Anterior cingulate cortex (tissue), 58 donors: ENCODE measurements at places on chromosomes 1 and 21.

DNA sequence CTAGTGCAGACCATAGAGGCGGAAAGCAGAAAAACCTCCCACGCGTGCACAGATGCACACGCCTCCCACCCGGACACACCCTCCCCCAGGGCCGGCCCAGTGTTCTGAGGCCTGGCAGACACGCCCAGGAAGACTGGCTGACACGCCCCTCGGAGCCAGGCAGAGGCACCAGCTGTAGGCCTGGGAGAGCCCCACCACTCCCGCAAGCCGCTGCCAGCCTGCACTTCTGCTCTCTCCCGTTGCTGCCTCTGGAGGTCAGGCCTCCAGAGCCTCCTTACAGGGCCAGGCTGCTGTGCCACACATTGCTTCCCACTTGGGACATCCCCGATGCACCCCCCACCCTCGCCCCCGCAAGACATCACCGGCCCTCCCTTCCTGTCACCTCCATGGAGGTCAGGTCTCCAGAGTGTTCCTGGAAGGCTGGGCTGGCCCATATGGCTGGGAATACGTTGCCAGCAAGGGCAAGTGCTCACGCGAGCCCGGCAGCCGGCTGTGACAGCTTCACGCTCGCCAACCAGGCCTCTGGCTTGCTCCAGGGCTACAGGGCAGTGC lies 40.4 kb downstream of the CASZ1 start:
- DNase-seq, result no peak

- no peak for DNase-seq
Observed at GRCh38 chr1:211068976-211069375, 65.0 kb downstream of the KCNH1 start.

DNA sequence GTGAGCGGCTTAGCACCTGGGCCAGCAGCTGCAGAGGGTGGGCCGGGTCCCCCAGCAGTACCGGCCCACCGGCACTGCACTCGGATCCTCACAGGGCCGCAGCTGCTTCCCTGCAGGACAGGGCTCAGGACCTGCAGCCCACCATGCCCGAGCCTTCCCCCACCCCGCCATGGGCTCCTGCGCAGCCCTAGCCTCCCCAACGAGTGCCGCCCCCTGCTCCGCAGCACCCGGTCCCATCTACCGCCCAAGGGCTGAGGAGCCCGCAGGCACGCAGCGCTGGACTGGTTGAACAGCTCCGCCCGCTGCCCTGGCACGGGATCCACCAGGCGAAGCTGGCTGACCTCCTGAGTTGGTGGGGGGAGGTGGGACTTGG lies 6.3 kb upstream of the ACBD6 start:
- no peak for DNase-seq

DNA sequence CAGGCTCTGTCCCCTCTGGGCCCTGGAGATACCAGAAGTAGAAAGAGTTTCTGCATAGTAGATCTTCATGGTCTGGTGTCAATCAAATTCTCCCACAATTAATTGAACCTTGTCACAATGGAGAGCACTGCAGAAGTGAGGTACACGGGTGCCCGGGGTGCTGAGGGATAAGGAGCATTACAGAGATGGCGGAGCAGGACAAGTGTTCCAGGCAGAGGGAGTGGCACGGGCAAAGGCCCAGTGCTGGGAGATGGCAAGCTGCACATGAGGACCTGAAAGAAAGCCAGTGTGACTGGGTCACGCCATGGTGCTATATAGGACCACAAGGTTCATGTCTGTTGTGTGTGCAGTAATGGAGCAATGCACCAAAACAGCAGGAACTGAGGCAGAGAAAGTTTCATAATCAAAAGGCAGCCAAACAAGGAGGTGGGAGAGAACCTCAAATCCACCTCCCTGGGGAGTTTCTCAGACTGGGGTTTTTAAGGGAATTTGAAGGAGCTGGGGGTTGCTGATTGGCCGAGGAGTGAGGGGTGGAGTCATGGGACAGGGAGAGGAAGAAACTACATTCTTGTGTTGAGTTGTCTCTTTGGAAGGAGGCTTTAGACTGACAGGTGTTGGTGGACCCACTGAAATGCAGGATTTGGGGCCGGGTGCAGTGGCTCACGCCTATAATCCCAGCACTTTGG lies 27.7 kb downstream of the ACOT11 start:
- no peak for DNase-seq

DNA sequence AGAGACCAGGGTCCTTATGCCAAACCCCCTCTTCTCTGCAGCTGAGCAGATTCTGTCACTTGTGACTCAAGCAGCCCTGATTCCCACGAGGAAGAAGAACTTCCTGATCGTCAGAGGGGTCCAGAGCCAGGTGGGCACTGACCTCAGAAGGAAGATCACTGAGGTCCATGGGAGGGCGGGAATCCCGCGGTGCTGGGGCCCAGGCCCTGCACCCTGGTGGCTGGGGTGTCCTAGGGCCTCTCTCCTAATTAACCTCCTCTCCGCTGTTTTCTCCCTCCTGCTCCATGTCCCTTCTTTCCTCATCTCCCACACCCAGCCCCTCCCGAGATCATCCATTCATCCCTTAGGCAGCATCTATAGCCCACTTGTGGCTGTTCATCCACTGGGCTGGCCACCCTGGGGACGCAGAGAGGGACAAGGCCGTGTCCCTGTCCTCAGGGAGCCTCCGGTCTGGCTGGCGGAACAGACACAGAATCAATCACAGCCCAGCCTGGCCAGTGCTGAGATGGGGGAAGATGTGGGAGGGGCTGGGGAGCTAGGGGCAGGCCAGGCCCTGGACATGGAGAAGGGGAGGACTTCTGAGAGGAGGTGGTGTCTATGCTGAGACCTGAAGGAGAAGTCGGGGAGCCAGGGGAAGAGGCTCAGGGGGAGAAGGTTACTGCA lies 638.3 kb downstream of the MATN1 start:
- no peak for DNase-seq

DNA sequence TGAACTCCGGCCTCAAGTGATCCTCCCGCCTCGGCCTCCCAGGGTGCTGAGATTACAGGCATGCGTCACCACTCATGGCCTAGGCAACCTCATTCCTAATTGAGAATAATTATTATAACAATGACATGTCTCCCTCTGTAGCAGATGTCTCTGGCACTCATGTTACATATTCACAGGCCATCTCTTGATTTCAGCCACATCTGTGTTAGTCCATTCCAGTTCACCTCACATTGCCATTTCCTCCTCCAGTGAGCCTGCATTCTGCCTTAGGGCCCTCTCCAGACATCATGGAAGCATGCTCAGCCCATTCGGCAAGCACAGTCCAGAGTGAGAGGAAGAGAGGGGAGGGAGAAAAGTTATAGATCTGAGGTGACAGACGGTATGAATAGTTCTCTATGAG lies 32.5 kb downstream of the CDKN2C start:
- DNase-seq, result no peak

- no peak for DNase-seq
Observed at GRCh38 chr1:64645735-64646134, 99.1 kb upstream of the RAVER2 start.

DNA sequence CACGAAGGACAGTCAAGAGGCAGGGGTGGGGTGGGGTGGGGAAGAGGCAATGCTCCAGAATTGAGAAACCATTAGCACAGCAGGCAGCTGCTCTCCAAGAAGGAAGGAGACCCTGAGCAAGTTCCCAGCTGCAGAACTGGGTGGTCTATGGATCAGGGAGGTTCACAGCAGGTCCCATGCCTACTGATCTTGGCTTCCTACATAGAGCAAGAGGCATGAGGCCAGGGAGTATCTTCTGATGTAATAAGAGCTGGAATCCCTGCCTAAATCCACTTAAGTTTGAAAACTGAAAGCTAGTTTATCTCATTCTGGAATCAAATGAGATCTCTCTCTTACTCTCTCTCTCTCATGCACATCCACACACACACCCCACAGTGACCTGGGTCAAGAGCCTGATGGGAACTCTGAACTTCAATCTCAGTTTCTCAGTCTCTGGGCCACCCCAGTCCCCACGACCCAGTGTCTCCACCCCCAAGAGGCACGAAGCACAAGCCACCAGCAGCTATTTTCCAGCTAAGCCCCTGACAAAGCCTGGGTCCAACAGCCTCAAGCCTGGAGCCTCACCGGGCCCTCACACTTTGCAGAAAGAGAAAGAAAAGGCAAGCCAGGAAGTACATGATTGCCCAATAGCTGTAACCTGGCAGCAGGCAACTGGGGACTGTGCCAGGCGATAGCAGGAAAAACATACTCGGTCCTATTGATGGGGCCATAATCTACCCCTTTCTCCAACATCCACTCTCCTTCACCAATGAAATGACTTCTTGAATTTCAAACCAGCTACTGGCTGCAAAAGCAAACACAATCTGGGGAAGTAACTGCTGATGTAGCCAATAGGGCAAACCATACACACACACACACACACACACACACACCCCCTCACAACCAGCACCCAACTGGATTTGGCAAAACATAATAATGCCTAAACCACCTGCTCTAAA lies 2.2 kb downstream of the NUAK2 start:
- DNase-seq, result no peak

DNA sequence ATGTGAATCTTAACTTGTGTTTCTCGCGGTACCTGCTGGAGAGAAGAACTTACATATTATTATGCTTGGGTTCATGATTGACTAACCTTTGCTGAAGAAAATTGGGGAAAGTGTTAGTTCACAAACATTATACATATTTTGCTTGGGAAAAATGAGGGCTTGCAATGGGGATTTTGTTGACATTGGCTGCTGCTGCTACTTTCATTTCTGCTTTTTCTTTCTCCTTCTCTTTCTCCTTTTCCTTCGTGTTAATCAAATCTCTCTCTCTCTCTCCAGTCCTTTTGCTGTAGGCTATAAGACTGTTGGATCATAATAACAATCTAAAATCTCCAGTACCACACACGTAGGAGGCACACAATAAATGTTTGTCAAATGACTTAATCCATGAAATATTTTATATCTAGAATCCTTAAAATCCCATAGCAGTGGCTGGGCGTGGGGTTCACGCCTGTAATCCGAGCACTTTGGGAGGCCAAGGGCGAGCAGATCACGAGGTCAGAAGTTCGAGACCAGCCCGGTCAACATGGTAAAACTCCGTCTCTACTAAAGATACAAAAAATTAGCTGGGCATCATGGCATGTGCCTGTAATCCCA lies 23.0 kb downstream of the IRF2BP2 start:
- DNase-seq, result no peak

- no peak for DNase-seq
Observed at GRCh38 chr1:30866594-30866993, 42.0 kb downstream of the SDC3 start.

DNA sequence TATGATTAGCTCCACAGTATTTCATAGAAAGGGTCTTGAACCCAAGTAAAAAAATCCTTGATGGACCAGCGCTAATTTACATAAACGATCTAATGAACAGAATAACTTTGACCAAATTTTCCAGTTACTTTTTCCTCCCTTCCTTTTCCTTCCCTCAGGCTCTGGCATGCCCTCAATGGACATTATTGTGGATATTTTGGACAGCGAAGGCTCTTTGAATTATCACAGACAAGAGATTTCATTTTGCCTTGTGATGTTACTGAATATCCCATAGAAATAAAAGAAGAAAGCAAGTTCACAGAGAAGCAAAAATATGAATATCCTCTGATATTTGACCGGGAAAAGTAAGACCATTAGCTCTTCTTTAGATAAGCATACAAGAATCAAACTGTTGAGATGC lies 60.3 kb upstream of the EXO1 start:
- no peak for DNase-seq

- no peak for DNase-seq
Observed at GRCh38 chr1:44519035-44519676, 114.1 kb downstream of the RNF220 start.

DNA sequence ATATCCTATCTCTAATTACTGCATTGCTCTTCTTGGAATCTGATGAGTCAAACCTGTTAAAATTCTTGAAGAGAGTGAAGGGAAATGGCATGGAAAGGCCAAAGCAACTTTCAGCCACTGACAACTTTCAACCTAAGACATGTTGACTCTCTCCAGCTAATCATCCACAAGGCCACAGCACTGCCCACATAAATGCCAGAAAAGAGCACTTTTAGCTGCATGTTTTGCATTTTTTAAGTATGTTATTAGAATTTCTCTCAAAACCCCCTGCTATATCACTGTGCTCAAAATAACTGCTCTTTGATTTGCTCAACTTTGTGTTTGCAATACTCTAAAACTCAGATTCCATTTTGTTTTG lies 352.5 kb downstream of the ADGRL2 start:
- DNase-seq, result no peak
